ENCODE measurements at places on chromosomes 16 and 17. TPM values are rescaled to one million over a fixed set of nuclear protein-coding genes. Genes with fewer than 3 reads are reported as not detected.

PDPR gene
- total RNA-seq, result 39.5 TPM

ZNF688 gene
- 12.5 TPM for total RNA-seq

KRTAP2-3 gene
- not detected for total RNA-seq

NLRC3 gene
- 1.0 TPM for total RNA-seq

ACSM2A gene
- total RNA-seq, result not detected

GRCh38 chr16:85354686-85355514 is 242.6 kb upstream of the CIBAR2 start:
- no peak for DNase-seq

DNA sequence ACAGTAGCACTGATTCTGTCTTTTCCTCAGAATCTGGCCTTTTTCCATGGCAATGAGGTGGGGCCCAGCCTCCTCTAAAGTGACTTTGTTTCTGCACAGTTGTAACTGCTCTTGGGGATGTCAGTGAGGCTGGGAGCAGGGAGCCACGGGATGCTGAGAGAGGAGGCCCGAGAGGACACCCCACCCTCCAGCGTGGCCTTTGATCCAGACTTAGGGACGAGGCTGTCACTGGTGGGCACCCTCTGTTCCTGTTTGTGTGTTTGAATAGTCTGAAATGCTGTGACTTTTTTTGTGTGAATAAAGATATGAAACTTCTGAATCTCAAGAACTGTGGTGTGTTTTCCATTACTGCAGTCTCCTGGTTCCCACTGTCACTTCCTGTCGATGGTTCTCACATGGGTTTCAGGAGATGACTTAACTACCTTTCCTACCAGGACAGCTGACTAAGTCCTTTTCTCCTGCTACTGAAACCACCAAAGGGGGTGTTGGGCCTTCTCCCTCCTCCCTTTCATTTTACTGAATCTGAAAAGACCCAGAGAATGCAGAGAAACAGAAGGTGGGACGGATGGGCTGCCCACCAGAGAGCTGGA is 18.6 kb downstream of the KCTD2 start:
- DNase-seq, result no peak

DNA sequence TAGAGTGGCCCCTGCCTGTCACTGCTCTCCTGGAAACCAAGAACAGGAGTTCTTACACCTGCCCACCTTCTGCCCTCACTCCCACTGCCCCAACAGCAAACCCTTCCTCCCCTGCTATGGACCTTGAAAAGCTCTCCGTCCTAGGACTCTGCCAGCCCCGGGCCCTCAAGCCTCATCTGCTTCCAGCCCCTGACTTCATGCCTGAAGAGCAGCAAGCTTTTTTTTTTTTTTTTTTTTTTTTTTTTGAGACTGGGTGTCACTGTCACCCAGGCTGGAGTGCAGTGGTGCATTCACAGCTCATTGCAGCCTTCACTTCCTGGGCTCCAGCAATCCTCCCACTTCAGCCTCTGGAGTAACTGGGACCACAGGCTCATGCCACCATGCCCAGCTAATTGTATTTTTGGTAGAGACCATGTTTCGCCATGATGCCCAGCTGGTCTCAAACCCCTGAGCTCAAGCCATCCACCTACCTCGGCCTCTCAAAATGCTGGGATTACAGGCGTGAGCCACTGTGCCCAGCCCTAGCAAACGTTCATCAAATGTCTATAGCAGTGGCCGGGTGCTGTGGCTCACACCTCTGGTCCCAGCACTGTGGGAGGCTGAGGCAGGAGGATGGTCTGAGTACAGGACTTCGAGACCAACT is 16.9 kb downstream of the CARHSP1 start:
- peak; percentile 5 for DNase-seq

- DNase-seq, result no peak
Observed at GRCh38 chr16:55642611-55643010, 13.2 kb upstream of the SLC6A2 start.

DNA sequence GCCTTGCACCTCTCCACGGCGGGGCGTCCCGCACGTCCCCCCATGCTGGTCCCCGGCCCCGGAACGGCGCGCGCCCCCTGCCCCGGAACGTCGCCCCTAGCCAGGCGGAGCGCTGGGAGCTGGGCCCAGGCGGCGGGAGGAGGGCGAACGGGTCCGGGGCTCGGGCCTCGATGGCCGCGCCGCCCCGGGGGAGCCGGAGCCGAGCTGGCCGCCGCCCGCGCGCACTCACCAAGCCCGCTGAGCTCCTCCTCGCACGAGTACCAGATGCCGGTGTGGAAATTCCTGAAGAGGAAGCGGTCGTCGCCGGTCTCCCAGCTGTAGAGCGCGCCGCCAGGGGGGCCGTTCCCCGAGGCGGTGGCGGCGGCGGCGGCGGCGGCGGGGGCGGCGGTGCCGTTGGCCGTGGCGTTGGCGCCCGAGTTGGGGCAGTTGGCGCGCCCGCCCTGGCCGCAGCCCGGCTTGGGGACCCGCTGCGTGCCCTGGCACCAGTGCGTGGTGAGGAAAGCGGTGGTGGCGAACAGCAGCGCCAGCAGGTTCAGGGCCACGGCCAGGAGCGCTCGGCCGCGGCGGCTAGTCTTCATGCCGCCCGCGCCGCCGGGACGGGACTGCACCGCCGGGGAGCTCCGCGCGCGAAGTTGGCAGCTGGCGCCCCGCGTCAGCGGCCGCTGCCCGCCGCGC is 530 bp downstream of the GSG1L start:
- no peak for DNase-seq

DNA sequence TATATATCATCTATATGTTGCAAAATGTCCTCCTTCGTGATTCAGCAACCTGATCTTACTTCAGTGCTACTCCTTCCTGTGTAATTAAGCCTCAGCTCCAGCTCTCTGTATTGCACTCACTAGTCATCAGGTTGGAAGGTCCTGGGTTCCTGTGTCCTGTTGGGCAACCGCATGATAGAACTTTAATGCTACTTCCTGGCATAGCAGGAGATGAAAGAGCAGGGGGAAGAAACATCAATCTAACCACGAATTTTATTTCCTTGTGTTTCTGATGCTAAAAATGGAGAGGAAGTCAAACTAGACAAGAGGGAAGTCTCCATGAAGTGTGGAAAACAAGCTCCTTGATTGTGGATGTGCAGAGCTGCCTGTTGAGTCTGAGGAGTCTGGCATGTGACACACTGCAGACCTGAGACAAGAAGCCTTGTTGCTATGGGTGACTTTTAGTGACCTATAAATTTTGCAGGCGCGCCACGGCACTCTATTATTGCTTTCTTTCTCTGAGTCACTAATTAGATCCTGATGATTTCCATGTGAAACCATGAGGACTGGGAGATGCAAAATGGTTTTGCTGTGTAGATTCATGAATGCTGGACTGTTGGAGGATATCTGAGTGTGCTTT is 25.6 kb downstream of the IGSF6 start:
- no peak for DNase-seq

- no peak for DNase-seq
Observed at GRCh38 chr16:78672779-78673556, 573.5 kb downstream of the WWOX start.

GRCh38 chr16:84080813-84081212 is 35.9 kb downstream of the MBTPS1 start:
- DNase-seq, result no peak

DNA sequence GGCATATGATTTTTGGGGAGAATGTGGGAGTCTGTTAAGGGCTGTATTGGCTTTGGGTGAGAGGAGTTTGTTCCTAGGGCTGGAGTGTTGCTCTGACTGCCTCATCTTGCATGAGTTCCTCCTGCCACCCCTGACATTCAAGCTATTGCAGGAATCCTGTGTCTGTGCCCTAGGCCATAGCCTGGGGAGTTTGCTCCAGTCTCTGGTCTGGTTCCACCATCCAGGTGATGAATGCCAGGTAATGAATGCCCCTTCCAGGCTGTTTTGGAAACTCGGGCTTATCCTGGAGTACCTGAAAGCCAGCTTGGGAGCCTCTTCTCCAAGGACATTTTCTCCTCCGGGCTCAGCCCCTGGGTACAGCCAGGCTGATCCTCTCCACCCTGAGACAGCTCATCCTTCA is 117.0 kb upstream of the IRX3 start:
- DNase-seq, result no peak

DNA sequence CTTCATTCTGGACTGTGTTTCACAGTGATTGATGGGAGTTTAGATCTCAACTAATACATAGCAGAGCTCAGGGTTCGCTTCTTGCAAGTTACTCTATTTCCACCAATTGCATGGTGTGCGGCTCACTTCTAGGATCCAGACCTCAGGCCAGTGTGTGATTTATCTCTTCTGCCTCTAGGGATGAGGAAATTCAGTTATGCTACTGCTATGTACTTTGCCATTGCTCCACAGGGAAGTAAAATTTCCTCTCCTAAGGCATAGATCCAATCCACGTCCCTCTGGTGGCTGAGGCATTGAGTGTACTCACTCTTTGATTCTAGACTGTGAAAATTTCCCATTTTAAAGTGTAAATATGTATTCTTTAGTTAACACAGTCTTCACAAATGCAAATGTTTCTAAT is 214.1 kb downstream of the HS3ST3B1 start:
- DNase-seq, result no peak

GRCh38 chr17:68387435-68388218 is 69.7 kb downstream of the WIPI1 start:
- DNase-seq, result no peak

- no peak for DNase-seq
Observed at GRCh38 chr17:57255182-57255775, 1.0 kb upstream of the MSI2 start.

- no peak for DNase-seq
Observed at GRCh38 chr16:12340151-12340733, 363.7 kb downstream of the SNX29 start.
